Brain microvascular endothelial cell (primary cell): ENCODE measurements at places on chromosomes 7 and 10.
A peak's percentile ranks its signal among the peaks of the same experiment; 100 is the strongest.

GRCh38 chr10:28425422-28425821 lies 107.5 kb upstream of the WAC start:
- DNase-seq: no peak

DNA sequence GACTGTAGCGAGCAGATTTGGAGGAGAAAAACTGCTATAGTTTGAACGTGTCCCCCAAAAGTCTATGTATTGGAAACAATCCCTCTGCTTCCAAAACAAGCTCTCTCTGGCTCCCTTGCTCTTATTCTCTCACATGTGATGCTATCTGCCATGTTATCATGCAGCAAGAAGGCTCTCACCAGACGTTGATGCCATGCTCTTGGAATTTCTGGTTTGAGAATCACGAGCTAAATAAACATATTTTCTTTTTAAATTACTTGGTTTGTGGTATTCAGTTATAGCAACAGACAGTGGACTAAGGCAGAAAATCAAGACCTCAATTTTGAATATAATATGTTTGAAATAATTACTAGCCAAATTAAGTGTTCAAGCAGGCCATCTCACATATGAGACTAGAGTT lies 17.5 kb upstream of the GNAT3 start:
- DNase-seq: peak; percentile 49

DNA sequence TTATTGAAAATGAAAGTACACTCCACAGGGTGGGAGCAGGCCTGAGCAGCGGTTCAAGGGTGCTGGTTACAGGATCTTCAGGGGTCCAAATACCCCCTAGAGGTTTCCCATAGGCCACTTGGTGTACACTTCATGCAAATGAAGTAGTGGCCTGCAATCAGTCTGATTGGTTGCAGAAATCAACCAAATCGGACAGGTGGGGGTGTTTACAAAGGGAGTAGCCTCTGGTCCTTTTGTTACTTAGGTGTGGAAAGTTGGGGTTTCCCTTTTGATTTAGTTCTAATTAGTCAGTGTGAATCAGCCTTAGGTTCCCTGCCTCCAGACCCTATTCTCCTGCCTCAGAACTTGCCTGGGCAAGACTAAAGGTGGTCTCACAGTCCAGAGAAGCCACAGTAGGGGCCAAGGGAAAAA lies 49.6 kb downstream of the SYPL1 start:
- no peak for DNase-seq

GRCh38 chr10:50576245-50576815 lies 47.4 kb downstream of the SGMS1 start:
- peak; percentile 24 for DNase-seq

GRCh38 chr7:106999023-106999422 lies 45.5 kb upstream of the PRKAR2B start:
- DNase-seq: no peak

GRCh38 chr7:50648076-50648475 lies 82.9 kb upstream of the DDC start:
- no peak for DNase-seq
